ENCODE measurements at places on chromosomes 4 and X.
A peak's percentile ranks its signal among the peaks of the same experiment; 100 is the strongest.

GRCh38 chr4:123748806-123749205 lies 352.2 kb downstream of the SPRY1 start:
- DNase-seq, result no peak

DNA sequence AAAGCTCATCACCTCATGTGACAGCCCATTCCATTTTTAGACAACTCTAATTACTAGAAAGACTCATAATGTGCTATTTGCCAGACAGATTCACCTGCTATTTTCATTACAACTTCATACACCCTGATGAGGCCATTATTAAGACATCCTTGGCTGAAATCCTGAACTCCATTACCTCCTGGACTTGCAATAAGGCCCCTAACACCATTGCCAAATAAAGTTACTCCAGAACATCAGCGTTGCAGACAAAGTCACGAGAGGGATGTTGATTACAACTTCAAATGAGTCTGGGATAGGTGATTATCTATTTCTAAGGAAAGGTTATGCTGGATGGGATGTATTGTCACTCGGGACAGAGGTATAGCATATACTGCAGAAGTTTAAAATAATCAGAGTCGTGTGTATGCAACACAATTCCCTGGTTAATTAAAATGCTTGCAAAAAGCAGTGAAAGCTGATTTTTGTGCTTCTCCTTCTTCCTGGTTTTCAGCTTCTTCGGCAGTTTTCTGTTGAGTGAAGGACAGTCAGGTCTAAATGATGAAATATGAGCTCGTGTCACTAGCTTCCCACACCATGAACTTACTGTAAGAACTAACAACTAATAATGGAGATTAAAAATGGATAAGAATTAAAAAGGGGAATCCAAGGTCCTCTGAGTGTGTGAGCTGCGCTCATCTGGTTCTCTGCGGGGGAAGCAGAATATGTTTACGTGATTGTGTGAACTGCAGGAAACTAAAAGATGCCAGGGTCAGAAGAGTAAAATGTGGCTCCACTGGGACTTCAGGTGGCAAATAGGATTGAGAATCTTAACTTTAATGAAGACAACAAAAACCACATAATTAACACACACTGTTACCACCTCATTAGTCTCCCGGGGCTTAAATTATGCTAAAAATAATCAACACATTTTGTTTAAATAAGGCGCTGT lies 17.6 kb upstream of the SOD3 start:
- no peak for DNase-seq

DNA sequence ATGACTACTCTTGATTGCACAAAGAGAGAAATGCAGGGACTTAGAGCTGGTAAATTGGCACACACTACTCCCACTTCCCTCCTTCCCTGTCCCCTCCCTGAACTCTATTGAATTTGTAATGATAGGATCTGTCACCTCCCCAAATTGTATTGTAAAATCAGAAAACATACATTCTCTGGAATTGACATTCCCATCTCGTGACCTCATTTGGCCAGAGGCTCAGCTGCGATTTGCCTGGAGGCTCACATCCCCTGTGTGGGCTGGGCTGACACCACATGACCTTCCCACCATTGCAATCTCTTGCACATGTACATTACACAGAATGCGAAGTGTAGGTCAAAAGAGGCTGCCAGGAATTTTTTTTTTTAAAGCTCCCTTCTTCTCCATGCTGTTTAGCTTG lies 172.1 kb downstream of the MID1IP1 start:
- DNase-seq, result no peak

GRCh38 chr4:24260923-24261564 lies 323.3 kb downstream of the DHX15 start:
- DNase-seq, result no peak

GRCh38 chrX:111262086-111262485 lies 8.2 kb downstream of the CAPN6 start:
- no peak for DNase-seq

- DNase-seq, result no peak
Observed at GRCh38 chr4:35175894-35176293, 1068.4 kb downstream of the ARAP2 start.

DNA sequence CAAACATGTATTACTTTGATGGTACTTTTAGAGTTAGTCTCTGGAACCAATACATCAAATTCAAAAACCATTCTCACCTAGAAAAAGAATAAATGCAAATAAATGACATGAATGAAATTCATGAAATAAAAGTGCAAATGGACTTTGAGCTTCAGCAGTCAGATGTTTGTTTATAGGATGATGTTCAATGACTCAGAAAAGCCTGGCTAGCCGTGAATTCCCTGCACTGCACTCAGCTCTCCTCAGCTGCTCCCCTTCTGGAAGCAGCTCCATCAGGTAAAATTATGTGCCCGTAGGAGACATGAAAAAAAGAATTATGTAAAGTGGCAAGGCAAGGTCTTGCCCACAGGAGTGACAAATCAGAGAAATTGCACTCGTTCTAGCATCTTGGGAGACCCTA lies 390.6 kb downstream of the GPM6A start:
- peak; percentile 0 for DNase-seq

GRCh38 chr4:36208893-36209473 lies 35.3 kb downstream of the ARAP2 start:
- no peak for DNase-seq

DNA sequence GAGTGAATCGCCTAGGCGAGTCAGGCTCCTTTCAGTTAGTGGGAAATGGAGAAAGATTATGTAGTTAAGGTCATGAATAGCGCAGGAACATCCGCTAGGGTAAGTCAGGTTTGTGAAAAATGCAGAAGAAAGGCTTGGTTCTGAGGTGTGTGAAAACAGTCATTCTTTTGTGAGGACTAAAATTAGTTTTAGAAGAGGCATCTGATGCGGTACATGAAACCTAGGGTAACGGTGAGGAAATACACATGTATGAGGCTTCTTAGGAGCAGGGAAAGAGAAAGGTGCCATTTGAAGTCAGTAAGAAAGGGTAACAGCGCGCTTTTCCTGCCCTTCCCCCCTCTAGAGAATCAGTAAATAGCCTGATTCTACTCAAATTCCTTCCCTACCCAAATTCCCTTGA lies 570 bp upstream of the RNF128 start:
- no peak for DNase-seq

DNA sequence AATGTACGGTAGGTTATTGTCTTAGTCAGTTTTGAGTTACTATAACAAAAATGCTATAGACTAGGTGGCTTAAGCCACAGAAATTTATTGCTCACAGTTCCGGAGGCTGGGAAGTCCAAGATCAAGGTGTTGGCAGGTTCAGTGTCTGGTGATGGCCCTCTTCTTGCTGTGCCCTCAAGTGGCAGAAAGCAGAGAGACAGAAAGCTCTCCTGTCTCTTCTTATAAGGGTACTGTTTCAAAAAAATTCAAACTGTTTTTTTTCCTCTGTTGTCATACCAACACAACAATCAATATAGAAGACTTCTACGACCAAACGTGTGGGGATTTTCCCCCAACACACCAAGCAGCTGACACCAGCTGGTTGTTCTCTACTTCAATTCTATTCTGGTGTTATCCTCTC lies 53.4 kb downstream of the ADGRG4 start:
- no peak for DNase-seq

GRCh38 chr4:55524844-55525571 lies 21.7 kb downstream of the CLOCK start:
- no peak for DNase-seq

DNA sequence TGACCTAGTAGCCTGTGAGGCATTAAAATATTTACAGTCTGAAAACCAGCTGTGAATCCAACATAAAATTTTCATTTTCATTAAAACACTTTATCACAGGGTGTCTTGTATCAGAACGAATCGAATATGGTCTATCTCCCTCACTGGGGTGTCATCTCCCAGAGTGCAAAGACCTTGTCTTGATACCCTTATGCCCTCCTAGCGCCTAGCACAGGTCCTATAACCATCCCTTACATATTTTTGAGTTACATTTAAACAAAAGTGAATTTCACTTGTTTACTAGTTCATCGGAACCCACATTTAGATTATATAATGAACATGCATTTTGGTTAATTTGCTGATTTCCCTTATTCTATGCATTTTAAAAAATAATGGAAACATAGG lies 14.0 kb downstream of the DIPK2B start:
- DNase-seq, result no peak

DNA sequence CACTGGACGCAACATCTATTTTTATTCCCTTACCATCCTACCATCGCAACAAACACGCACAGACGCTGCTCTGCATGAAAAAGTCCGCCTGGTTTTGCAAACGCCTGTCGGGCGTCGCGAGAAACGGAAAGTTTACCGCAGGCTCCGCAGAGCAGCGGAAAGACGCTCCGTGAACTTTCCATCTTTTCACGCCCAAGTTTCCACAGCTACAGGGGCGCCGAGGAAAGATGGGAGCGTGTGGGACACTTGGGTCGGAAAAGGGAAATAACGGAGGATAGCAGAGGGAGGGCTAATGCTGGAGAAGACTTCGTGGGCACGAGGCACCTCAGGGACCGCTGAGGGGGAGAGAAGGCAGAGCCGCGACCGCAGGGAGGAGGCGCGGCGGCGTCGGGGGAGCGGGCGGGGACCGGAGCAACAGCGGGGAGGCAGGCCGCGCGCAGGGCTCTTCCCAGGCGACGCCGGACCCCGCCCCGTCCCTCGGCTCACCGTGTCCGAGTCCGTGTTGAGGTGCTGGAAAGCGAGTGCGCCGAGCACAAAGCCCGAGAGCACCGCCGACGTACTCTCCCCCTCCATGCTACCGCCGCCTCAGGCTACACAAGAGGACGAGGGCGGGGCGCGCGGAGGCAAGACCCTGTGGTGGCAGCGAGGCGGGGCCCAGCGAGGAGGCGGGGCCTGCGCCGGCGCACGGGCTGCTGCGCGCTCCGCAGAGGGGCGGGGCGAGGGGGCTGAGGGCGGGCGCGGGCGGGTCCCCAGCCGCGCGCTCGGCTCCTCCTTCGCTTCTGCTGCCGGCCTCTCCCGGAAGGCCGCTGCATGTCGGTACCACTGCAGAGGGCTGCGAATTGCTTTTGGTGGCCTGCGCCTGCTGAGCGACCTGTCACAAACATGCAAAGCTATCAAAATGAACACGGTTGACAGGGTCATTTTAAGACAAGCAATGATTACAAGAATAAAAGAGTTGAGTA lies at the start of gene ABRAXAS1:
ABRAXAS1 (minus strand) TSS at position 601 of the 962 bp plus-strand sequence; CDS start at position 573, 28 bp downstream.
- peak; percentile 91 for DNase-seq

- no peak for DNase-seq
Observed at GRCh38 chr4:168610911-168611530, 114.2 kb downstream of the PALLD start.

- peak; percentile 12 for DNase-seq
Observed at GRCh38 chr4:39383690-39384089, 17.5 kb upstream of the RFC1 start.

DNA sequence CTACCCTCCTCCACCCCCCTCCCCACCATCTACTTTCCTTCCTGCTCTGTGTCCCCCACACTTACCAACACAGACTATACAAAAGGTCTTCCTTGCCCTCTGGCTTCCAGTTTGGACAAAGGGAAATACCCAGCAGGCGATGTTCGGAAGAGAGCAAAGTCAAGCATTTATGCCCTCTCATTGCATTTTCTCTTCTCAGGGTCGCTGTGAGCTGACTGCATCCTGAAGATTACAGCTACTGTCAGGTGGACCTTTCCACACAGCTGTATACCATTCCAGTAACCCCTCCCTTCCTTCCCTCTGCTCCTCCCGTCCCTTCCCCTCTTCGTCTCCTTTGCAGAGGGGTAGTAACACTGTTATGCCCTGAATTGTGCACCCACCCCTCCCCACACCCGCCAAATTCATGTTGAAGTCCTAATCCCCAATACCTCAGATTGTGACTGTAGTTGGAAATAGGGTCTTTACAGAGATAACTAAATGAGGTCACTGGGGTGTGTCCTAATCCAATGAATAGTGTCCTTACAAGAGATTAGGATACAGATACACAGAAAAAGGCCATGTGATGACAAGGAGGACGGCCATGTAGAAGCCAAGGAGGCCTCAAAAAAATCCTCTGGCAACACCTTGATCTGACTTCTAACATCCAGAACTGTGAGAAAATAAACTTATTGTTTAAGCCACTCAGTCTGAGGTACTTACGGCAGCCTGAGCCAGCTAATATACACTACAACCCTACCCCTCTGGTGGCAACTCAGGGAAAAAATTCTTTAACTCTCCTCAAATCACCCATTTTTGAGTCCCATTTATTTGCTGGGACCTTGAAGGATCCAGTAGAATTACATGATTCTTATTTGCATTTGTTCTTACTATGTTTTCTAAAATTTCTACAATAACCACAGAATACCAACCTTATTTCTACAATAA lies 11.7 kb downstream of the MORF4L2 start:
- no peak for DNase-seq

- DNase-seq, result no peak
Observed at GRCh38 chrX:9878146-9878820, 88.9 kb upstream of the CLDN34 start.

DNA sequence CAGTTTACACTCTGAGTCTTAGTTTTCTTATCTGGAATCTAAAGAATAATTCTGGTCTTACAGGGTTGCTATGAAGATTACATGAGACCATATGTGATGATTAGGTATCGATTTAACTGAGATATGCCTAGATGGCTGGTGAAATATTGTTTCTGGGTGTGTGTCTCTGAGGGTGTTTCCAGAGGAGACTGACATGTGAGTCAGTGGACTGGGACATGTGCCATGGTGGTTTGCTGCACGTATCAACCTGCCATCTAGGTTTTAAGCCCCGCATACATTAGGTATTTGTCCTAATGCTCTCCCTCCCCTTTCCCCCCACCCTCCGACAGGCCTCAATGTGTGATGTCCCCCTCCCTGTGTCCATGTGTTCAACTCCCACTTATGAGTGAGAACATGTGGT lies 186.0 kb upstream of the CXorf66 start:
- no peak for DNase-seq

DNA sequence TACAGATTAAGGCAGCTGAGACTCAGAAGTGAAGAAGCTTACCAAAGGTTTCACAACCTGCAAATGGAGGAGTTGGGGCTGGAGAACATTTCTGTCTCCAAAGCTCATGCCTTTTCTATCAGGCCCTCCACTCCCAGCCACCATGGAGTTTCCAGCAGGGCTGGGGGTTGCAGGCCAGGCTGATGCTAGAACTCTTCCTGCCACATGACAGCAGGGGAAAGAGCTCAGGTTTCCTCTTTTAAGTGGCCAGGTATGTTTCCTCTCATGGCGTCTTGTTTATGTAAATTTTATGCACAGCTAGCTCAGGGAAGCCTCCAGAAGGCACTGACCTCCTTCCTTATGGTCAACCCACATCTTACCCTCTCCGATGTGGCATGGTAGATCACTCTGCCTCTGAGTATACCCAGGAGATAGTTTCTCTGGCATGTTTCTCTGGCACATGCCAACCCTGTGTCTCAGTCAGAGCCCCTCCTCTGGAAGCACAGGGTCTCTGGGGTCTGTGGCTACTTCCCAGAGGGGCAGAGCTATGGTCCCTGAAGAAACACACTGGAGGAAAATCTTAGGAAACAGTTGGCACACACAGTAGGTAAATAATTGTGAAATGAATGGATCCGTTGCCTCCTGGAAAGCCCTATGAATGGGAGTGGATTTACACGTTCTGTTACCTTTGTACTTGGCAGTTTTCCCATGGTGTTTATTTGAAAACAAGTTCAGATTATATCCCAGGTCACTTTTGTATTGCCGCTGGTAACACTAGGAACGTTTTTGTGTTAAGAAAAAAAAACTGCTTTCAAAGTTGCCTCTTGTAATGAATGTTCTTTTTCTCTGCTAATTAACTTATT lies 28.9 kb downstream of the PDK3 start:
- DNase-seq, result peak; percentile 38

GRCh38 chr4:106864231-106864630 lies 171.9 kb downstream of the DKK2 start:
- DNase-seq, result no peak
